WTC11 (cell line): ENCODE measurements at places on chromosomes 1 and 21.

DNA sequence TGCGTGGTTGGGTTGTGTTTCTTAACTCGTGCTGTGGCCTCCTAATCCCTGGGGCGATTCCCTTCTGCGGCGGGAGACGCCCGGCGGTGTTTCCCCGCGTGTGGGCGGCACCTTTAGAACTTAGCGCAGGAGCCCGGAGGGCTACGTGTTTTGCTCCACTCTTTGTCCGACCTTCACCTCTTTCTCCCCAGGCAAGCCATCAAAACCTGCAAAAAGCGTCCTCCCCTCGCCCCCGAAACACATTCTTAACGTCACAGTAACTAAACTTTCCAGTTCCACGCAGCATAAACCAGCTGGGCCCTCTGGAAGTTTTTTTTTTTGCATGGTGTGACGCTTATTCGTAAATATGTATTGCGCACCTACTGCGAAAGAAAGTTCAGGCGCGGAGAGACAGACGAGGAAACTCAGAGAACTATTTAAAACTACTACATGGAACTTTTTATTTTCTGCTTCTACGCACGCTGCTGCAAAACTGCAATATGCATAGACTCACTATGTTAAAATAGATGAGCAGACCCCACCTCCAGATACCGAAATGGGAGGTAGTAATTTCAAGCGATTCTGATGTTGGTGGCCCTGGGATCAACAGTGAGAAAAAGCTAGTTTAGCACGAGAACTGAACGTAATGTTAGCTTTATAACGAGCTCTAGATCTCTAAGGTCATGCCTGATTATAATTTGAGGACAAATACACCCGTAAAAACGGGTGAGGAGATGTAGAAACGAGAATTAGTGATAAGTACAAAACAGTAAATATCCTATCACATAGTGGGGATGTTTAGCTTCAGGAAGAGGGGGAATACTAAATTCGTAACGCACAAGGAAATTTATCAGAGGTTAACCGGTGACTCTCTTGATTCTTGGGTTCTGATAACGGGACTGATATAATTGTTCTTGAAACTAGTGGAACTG lies 920 bp downstream of the MTR start:
- no peak for DNase-seq

- no peak for DNase-seq
These were observed 287.4 kb upstream of the LYPLAL1 start for GRCh38 chr1:218886101-218886871.

DNA sequence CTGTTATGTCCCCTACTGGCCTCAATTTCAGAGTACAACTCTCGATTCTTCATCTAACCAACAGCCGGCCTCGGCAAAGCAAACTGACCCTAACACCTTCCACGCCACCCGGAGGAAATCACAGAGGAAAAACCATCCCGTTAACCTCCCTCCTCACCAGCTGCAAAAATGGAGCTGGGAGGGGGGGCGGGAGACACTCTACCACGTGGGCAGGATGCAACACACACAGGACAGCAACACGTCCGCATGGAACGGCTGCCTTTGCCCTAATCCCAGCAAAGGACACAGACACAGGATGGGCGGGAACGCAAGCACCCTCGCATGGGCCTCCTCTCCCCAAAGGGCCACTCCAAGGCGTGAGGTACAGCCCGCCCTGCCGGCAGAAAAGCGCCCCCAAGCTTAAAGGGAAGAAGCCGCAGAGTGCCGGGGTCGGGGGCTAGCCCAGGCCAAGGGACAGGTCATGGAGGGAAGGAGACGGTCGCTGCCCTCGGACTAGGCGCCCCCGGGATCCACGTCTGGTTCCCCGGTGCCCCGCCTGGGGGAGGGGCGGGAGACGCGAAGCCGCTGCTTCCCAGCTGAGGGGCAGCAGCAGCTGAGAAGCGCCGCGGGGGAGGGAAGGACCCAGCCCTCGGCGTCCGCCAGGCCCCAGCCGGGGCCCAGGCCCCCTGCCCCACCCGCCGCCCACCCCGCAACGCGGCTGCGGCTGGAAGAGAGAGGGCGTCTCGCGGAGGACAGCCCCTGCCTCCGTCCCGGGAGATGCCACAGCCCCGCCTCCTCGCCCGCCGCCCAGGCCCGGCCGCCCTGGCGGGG lies 590 bp downstream of the FOXJ3 start:
- DNase-seq: peak; percentile 60

DNA sequence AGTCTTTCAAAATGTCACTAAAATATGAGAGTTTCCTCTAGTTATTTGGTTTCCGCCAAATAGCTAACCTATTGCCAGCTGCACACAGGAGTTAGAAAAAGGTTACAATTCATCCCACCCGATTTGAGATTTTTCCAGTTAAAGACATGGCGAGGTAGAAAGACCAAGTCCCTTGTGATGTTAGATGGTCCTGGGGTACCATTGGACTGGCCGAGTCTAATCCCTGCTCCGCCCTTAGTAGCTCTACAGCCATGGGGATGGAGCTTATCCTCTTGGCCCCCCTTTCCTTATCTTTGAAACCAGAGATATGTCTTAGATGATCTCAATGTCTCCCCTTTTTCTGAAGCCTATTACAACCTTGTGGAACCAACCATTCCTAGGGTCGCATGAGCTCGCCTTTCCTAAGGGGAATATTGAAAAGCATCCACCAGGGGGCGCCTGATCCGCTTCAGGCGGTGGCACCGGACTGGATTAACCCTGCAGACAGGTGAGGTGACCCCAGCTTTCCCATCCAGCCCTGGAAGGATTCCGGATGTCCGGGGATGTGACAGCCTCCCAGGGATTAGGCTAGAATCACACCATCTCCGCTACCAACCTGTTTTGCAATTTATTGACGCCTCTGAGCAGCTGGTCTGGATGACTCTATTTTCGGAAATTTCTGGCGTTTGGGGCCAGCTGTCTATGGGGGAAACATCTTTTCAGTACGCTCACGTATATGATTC lies 68.3 kb upstream of the SIM2 start:
- peak; percentile 91 for DNase-seq

DNA sequence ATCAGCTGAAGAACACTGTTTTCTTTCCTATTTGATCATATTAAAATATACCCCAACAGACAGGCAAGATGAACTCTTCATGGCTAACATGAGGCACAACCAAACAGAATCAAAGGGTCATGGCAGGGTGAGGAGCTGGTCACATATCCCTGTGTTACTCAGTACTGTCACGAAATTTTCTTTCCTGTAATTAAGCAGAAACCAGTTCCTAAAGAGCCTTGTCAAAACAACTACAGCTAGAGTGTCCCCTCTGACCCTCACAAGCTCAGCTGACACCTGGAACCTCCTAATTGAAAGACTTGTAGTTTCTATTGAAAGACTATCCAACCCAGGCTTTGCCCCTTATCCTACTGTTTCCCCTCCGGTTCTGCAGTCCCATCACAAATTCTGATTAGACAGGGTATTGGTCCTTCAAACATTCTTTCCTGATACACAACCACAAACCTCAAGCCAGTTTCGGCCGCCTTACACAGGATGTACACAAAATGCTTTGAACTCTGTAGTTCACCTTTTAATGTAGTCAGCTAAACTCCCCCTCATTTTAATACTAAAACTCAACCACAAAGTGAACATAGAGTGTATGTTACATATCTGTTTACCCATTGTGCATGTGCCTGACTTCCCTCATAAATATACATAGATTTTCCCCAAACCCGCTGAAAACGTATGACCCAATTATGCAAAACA lies 651.9 kb downstream of the MRPL39 start:
- no peak for DNase-seq

GRCh38 chr1:84776639-84777038 lies 86.4 kb upstream of the SSX2IP start:
- DNase-seq: no peak
